Aorta (tissue), 5 donors: ENCODE measurements at places on chromosomes 13 and 19. TPM values are rescaled to one million over a fixed set of nuclear protein-coding genes. Genes with fewer than 3 reads are reported as not detected.
A peak's percentile ranks its signal among the peaks of the same experiment; 100 is the strongest.

GRCh38 chr19:10152100-10152499 is 32.4 kb upstream of the EIF3G start:
- no peak for DNase-seq

DNA sequence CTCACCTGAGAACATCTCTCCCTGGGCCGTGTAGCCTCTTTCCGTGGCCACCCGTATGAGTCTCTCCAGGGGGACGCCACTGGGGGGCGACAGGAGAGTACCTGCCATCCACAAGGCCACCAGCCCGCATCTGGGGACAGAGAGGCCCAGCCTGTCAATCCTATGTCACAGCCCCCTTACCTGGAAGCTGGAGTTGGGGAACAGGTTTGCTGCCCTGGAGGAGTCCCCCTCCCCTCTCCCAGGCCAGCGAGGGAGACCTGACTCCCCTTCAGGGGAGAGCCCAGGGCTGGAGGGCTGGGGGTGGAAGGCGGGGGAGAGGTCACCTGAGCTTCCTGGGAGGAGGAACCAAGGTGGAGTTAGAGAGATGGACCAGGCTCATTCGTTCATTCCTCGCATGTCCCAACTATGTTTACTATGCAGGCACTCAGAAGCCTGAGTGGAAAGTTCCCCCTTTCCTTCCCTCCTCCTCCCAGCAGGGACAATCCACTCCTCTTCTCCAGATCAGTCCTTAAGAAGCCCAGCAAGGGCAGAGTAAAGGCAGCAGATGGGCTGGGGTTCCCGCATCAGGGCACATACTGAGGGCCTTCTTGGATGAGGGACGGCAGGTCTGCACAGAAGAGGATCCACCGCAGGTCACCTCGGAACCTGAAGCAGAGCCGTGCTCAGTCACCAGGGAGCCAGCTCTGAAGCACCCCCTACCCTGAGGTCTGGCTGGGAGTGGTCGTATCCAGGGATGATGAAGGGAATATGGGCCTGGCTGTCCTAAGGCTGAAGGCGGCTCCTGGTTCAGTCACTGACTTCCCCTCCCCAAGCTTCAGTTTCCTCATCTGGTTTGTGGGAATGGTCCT is 5.5 kb downstream of the ACTMAP start:
- DNase-seq, result no peak

MADCAM1 gene
- total RNA-seq, result 0.63 TPM

KCNN1 gene
- total RNA-seq, result 0.13 TPM

- DNase-seq, result no peak
Observed at GRCh38 chr19:38657633-38658222, 10.3 kb downstream of the ACTN4 start.

GRCh38 chr19:46696866-46697203 is 20.1 kb downstream of the PRKD2 start:
- no peak for DNase-seq

- DNase-seq, result no peak
Observed at GRCh38 chr13:98349731-98350305, 172.7 kb upstream of the RNF113B start.

VSTM2B gene
- not detected for total RNA-seq

FXYD1 gene
- total RNA-seq, result 202 TPM

GRCh38 chr13:100511466-100511865 is 77.1 kb downstream of the GGACT start:
- DNase-seq, result no peak

GRCh38 chr19:31319465-31319864 is 29.8 kb downstream of the TSHZ3 start:
- no peak for DNase-seq

DNA sequence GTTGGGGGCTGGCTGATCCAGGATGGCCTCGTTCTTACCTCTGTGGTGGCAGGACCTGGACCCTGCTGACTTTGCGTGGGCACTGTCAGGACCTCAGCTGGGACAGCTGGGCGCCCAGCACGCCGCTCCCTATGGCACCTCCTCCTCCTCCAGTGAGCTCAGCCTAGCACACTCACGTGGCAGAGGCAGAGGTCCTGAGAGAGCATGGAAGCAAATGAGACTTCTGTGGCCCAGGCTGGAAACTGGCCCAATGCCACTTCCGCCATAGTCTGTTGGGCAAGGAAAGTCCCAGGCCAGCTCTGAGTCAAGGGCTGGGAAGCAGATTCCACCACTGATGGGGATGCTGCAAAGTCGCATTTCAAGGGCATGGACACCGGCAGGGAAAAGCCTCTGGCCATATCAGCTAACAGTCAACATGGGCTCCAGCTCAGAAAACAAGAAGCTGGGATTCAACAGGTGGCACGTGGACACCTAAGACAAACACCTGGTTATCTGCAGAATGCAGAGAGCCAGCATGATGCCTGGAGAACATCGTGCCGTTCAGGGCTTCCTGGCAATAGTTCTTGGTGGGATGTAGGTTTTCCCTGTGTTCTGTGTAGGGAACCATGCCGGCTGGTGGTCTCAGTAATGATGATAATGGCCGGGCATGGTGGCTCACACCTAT is 16.7 kb downstream of the MYBPC2 start:
- DNase-seq, result no peak

- no peak for DNase-seq
Observed at GRCh38 chr19:35002037-35002535, 2.0 kb downstream of the GRAMD1A start.

GRCh38 chr19:35935911-35936737 is at the start of gene LRFN3:
Gene LRFN3 (plus strand): TSS chr19:35936374. CDS start chr19:35939426, 3,052 bp downstream.
- DNase-seq, result peak; percentile 93

ELSPBP1 gene
- not detected for total RNA-seq

NXNL1 gene
- total RNA-seq, result not detected

KIR2DL3 gene
- not detected for total RNA-seq

DNA sequence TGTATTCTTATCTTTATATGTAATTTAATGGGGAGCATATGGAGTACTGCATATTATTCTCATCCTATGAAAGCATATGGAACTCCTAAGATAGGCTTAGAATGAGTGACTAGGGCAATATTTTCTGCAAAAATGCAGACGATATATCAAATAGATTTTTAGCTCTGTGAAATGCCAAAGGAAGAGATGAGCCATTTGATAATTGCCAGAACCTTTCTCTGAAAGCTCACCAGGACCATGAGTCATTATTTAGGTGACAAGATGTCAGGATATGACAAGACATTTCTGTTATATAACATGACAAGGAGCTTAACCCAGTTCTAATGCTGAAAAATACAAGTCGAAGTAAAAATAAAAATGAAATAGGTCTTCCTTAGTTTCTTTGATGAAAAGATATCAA is 145.0 kb downstream of the SLITRK6 start:
- DNase-seq, result no peak

OR7C1 gene
- not detected for total RNA-seq

GRCh38 chr19:28486926-28487325 is 726.0 kb downstream of the UQCRFS1 start:
- no peak for DNase-seq

DNA sequence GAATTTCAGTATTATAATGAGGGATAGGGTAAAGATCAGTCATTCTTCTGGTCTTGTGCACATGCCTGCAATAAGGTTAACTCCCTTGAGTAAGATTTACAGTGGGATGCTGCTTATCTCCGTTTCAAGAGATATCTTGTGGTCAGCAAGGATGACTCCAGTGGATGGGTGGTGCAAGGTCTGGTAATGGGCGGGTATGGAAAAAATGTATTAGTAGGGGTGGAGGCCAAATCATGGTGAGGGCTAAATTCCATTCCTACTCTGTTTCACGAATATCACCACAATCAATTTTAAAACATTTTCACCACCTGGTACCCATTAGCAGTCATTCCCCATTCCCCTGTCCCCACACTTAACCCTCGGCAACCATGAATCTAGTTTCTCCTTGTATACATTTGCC is 40.6 kb downstream of the CCDC122 start:
- no peak for DNase-seq

- DNase-seq, result no peak
Observed at GRCh38 chr13:95174517-95174916, 126.7 kb downstream of the ABCC4 start.

DNA sequence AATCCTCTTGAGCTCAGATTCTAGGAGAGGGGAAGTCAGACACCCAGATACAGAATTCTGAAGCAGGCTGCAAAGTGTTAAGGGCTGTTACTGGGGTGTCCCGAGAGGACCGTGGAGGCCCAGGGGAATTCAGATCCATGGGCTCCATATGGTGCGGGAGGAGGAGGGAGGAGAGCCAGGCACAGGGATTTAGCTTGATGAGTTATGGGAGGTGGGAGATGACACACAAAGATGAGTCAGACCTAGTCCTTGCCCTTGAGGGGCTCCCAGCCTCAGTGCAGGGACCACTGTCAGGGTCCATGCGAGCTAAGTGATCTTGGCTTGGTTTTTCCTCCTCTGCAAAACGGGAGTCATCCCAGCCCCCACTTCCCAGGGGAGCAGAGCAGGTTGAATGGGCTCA is 14.4 kb upstream of the GIPR start:
- no peak for DNase-seq

DNA sequence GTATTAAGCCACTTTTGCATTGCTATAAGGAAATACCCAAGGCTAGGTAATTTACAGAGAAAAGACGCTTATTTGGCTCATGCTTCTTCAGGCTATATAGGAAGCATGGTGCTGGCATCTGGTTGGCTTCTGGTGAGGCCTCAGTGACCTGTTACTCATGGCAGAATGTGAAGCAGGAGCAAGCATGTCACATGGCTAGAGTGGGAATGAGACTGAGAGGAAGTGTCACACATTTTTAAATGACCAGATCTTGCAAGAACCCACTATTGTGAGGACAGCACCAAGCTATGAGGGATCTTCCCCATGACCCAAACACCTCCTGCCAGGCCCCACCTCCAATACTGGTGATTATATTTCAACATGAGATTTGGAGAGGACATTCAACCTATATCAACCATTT is 25.7 kb upstream of the IGFL4 start:
- DNase-seq, result no peak

DNA sequence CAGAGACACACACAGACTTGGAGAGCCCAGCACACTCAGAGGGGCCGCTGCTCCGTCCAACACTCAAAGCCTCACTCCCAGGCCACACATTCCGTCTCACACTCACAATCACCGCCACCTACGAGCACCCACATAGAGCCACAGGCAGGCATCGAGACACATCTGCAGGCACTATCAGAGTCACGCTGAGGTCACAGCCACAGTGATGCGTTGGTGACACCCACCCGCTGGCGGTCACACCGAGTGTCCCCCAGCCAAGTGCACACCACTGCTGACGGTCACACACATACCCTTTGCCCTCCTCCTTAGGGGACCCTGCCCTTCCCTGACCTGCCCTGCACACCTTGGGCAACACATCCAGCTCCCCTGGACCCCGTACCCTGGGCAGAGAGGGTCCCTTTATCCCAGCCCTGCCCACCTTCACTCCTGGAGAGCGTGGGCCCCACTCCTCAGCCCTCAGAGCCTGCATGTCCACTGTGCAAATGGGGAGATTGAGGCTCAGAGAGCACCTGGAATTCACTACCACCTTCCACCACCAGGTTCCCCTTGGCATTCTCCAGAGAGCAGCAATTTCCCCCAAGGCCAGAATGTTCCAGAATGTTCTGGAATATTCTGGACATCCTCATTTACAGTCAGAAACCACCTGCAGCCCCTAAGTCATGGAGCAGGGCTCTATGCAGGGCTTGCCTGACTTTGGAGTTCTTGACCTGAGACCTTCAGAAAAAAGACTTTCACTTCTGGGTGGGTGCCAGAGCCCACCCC is 5.4 kb downstream of the FUT5 start:
- DNase-seq, result no peak

N4BP2L1 gene
- 32.2 TPM for total RNA-seq

DNA sequence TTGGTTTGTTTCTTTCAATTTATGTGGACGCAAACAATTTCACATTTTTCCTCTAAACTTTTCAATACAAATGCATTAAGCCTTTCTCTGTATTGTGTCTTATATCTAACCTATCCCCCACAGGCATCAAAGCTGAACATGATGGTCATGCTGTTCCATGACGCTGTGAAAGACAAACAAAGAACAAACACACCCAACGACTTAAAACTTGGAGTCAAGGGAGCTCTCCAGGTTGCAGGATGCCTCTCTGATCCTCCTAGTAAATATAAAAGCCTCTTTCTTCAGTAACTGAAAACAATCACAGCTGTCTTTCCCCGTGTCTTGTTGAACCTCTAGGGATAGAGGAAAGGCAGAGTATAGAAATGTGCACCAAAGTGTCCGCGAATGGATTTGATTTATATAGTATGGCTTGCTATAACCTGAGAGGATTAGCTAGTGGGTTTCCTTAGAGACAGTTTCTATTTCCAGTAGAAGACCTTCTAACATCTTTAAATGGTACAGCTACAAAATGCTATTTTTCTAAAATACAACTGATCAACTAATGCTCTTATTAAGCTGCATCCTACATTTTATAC is 43.1 kb downstream of the PCDH9 start:
- DNase-seq, result no peak

KLF5 gene
- total RNA-seq, result 3.6 TPM

GRCh38 chr13:57932061-57932460 is 300.5 kb downstream of the PCDH17 start:
- no peak for DNase-seq

GRCh38 chr19:13022859-13023636 is 27.8 kb downstream of the NFIX start:
- DNase-seq, result peak; percentile 90
